ENCODE measurements at places on chromosomes 12 and 14.
A peak's percentile ranks its signal among the peaks of the same experiment; 100 is the strongest.

GRCh38 chr12:98736352-98737321 is 91.5 kb downstream of the APAF1 start:
- peak; percentile 20 for DNase-seq

GRCh38 chr14:90820958-90821357 is 4.7 kb upstream of the TTC7B start:
- peak; percentile 74 for DNase-seq

DNA sequence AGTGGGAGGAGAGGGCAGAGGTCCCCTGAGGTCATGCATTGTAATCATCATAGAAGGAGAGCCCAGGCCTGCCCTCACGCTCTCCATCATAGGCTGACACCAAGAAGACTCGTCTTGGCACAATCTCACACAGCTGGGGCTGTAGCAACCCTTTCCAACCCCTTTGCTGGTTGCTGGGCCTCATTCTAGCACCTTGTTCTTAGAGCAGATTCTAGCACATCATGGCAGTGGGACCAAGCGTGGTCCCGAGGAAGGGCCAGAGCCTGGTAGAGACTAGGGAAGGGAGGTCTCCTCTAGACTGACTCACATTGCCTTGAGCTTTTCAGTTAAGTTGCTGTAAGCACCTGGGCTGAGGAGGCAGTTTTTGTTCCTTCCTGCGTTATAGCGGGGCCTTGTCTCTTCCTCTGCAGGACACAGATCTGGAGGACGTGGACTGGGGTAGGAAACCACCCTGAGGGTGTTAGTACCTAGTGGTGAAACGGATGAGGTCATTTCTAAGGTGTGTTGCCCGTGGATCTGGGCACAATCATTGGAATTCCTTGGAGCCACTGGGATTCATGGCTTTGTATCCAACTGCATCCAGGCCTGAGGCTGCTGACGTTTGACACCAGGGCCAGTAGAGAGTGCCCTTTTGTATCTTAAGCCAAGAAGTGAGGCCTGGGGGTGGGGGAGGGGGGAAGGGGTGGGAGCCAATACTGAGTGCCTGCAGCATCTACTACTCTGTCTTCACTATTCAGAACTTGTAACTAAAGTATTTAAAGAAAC is 19.9 kb downstream of the RPS6KL1 start:
- no peak for DNase-seq

DNA sequence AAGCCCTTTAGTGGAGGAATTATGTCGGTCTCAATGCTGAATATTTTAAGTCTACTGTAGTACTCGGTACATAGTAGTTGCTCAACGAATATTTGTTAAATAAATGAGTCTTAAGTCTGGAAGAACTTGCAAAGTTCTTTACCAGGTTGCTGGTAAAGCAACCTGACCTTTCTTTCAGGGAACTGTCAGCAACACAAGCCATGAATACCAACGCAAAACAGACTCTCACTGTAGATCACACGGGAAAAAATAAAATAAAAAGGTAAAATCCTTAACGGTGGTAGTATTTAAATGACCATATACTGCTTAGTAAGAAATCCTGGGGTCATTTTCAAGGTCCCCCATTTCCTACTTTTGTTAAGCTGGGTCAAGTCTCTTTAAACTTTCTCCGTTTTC is 447 bp upstream of the NUBPL start:
- DNase-seq, result peak; percentile 26

DNA sequence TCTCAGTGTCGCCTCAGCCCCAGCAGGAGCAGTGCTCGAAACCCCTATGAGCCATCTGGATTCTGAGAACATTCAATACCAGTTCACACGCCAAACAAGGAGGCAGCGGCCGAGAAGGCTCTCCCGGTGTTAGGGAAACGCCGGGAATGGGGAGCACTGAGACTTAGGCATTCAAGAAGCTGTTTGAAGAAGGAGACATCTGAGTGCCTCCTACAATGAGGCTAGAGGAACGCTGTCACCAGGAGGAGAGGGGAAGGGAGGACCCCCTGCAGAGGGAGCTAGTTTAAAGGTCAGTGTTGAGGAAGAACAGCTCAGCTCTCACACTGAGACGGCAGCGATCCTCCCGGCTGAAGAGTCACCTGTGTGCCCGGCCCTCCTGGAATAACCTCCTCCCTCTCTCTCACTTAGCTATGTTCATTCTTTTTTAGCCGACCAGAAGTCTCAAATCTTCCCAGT is 69.9 kb downstream of the SERPINA3 start:
- no peak for DNase-seq

GRCh38 chr14:87450193-87450592 is 542.8 kb downstream of the GALC start:
- DNase-seq, result no peak

GRCh38 chr14:69901113-69901951 is 22.1 kb downstream of the SMOC1 start:
- no peak for DNase-seq

DNA sequence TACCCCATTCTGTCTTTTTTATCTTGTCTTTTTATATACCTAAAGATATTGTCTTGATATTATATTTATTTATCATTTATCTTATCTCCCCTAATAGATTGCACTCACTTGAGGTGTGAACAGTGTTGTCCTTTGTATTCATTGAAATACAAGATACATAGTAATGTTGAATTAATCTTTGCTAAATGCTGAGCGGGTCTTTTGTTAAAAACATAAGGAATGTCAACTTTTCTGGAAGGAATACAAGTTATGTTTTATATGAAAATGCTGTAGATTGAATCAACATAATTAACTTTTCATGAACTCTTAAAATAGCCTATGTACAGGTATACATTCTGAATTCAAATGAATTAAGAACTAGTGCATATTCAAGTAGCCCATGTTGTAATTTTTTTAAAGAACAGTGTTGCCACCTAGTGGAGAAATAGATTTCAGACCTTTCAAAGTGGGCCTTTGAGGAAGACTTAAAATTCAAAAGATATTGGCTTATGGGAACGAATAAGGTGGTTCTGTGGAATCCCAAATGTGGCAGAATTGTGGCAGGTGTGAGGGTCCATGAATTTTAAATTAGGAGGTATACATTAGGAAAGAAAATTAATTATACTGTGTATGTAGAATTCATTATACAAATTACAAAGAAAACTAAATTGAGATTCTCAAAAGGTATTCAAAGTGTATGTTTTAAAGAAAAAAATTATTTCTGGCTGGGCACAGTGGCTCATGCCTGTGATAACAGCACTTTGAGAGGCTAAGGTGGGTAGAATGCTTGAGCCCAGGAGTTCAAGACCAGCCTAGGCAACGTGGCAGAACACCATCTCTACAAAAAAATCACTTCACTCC is 19.1 kb downstream of the BBOF1 start:
- peak; percentile 79 for DNase-seq

GRCh38 chr14:106845286-106846087 is 1319.1 kb downstream of the TMEM121 start:
- DNase-seq, result peak; percentile 83

DNA sequence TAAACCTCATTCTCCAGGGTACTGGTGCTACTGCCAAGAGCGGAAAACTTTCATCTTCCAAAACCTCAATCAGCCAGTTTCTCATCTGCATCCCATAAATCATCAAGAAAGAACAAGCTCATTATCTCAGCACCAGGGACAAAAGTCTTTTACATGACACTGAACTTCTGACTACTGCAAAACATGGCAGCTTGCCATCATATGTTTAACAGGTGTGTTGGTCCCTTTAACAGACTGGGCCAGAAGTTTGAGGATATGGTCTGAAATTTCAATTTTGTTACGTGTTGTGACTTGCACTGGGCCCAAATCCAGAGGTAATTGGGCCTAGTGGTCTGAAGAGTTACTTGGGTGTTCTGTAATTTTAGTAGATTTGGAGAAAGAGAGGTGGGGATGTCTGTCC is 305.4 kb upstream of the SEL1L start:
- DNase-seq, result no peak

DNA sequence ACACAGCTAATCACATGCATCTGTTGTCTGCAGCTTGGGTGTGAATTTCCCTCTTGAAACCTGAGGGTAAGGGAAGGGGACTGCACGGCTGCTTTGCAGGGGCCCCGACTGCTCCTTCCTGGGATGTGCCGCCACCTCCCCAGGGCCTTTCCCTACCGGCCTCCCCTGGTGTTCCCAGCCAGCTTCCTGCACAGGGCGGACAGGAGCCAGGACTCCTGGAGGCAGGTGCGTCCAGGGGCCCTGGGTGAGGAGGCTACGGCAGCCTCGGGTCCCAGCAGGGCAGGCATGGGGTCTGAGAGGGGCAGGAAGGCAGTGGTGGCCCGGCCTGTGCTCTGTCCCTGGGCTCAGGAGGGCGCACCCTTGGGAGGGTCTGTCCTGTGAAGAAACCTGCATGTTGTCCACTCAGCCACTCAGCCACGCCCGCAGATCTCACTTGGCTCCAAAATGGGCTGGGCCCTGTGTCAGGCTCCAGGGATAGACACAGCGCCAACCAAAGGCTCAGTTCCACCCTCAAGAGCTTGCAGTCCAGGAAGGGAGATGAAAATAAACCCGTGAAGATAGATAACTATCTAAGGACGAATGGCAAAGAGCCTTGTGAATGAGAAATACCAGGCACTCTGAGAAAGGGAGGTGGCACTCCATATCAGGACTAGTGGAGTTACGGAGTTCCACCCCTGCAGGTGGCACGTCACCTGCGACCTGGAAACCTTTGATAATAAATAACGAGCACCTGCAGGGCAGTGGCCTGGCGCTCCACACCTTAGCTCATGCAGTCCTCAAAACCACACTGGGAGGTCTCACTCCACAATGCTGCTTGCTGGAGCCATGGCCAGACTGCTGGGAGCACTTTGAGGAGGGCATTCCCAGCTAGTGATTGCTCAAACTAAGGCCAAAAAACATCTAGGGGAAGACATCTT is 427.4 kb downstream of the AACS start:
- no peak for DNase-seq

- DNase-seq, result no peak
Observed at GRCh38 chr12:96710127-96710745, 196.8 kb upstream of the NEDD1 start.

DNA sequence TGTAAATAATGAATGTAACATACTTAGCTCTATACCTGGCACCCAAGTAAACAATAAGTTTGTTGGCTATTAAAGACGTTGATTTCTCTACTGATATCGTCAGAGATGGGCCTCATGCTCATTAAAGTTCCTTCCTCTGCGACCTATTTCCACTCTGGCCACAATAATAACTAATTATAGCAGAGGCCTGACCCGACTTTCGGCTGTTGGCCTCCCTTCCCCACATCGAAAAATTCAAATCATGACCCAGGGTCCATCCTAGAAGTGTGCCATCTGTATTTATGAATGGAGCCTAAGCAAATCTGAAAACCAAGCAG is 321 bp upstream of the USP30 start:
- DNase-seq, result no peak

DNA sequence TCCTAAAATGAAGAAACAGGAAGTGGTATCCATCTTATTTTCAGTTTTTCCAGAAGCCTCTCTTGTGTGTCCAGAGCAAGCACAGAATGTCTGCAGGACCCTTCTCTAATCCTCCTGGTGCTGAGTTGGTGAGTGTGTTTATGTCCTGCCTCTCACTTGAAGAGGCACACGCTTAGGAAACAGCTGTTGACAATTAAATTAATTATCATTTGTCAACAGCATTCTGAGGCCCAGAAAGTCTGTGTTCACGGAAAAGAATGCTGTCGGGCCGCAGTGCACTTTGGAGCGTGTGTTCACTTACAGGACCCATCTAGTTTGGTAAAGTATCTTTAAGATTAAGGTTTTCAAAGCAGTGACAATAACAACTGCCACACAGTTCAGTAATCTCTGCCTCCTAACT is 70.5 kb downstream of the LMNTD1 start:
- no peak for DNase-seq

GRCh38 chr14:80378084-80378690 is 166.9 kb upstream of the DIO2 start:
- no peak for DNase-seq

DNA sequence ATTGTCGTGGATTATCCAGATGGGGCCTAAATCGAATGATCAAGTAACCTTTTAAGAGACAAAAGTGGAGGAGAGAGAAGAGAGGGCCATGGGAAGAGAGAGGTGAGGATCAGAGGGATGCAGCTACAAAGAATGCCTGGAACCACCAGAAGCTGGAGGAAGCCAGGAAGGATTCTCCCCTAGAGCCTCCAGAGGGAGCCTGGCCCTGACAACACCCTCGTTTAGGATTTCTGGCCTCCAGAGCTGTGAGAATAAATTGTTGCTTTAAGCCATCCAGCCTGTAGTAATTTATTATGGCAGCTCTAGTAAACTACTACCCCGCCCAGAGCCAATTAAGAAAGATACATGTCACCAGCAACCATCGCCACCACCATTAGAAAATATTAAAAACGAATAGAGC is 46.2 kb upstream of the GSC start:
- no peak for DNase-seq

DNA sequence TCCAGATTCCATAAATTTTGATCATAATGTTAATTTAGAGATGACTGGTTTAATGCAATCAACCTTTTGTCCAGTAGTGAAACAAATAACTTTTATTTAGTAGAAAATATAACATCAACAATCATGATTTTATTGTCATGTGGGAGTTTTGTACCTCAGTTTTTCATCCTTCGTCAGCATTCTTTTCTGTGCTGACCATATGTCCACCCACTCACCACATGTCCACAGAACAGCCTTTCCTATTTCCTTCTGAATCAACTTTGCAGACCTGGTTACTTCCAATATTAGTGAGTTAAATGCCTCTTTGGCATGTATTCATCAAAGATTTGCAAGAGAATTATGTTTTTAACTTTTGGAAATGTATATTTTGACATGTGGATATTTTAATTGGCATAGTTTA is 36.8 kb upstream of the CNTN1 start:
- no peak for DNase-seq

GRCh38 chr12:48744251-48745008 is 27.9 kb upstream of the CCNT1 start:
- DNase-seq, result no peak

DNA sequence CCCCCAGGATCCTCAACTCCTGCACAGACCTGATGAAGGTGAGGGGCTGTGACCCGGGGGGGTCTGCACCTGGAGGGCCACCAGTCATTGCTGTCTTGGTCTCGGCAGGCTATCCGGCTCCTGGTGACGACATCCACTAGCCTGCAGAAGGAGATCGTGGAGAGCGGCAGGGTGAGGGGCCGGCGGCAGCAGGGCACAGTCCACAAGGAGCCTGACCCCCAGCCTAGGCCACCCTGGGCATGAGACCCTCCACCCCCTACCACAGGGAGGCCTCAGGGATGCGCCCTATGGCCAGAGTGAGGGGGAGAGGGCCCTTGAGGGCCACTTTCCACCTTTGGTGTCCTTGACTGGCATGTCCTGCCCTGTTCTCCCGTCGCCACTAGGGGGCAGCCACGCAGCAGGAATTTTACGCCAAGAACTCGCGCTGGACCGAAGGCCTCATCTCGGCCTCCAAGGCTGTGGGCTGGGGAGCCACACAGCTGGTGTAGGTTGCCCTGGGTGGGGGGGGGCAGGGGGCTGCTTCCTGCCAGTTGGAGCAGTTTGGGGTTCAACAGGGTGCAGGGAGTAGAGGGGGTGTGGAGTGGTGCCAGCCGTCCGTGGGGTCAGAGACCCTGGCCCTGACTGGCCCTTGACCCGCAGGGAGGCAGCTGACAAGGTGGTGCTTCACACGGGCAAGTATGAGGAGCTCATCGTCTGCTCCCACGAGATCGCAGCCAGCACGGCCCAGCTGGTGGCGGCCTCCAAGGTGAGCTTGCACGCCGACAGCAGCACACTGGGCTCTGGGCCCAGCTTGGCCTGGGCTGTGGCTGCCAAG is 25.0 kb downstream of the HIP1R start:
- peak; percentile 89 for DNase-seq

Measured in hematopoietic multipotent progenitor cell treated with erythropoietin and hydrocortisone succinate and interleukin-3 and kit ligand, for 6 days (in vitro differentiated cells).